ENCODE measurements at places on chromosomes 1 and 21. TPM values are rescaled to one million over a fixed set of nuclear protein-coding genes. Genes with fewer than 3 reads are reported as not detected.

The TMPRSS15 gene
- total RNA-seq = 0.12 TPM

The NBPF4 gene
- 0.07 TPM for total RNA-seq

GRCh38 chr1:55658917-55659316, 443.8 kb upstream of the USP24 start:
- H3K4me1 ChIP-seq = no peaks in the 10 kb centered on the region
- H3K27ac ChIP-seq = no peak overlapping the region
- no peak overlapping the region for H3K4me3 ChIP-seq
- no peaks in the 10 kb centered on the region for H3K27me3 ChIP-seq
- H3K36me3 ChIP-seq = no peaks in the 10 kb centered on the region

DNA sequence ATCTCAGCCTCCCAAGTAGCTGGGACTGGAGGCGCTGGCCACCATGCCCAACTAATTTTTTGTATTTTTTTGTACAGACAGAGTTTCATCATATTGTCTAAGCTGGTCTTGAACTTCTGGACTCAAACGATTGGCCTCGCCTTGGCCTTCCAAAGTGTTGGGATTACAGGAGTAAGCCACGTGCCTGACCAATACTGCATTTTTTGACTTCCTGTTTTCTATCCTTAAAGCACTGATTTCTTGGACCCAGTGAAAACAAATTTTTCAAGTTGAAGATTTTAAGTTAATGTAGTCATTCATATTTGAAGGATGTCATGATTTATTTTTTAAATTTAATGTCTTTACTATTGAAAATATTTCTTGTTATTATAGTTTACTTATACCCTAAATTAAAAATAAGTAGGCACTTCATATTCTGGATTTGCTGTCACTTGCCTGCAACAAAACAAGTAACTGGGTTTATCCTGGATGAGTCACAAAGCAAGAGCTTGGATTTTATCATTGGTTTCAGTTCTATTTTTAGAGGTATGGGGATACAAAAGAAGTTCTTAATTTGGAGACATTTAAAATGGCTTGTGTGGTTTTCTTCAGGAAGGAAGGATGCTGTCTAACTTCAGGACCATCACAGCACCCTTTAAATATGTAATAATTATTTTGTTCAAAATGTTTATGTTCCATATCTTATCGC, 2.2 kb upstream of the VPS45 start:
- H3K4me1 ChIP-seq = peaks cover 34% of the 10 kb centered on the region
- H3K36me3 ChIP-seq = no peaks in the 10 kb centered on the region
- DNase-seq = peak; percentile 52
- H3K27me3 ChIP-seq = no peaks in the 10 kb centered on the region
- peak overlapping the region; percentile 87 for H3K4me3 ChIP-seq

GRCh38 chr1:54807756-54808155, 6.6 kb upstream of the TTC22 start:
- no peak for DNase-seq
- no peaks in the 10 kb centered on the region for H3K27me3 ChIP-seq
- H3K27ac ChIP-seq = peak overlapping the region; percentile 34
- no peaks in the 10 kb centered on the region for H3K36me3 ChIP-seq
- H3K4me1 ChIP-seq = peaks cover 38% of the 10 kb centered on the region

DNA sequence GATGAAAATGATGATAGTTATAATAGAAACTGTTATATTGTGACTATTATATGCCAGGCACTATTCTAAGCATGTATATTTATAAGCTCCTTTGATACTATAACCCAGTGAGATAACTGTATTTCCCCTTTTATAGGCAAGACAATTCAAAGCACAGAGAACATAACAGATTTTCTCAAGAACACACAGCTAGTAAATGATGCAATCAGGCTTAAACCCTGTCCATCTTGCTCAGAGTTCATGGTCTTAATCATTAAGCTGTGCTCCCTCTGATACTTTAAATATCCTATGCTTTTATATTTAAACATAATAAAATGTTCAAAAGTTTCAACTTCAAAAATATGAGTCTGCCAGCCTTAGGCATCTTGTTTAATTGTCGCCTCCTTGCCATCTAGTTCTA, 88.6 kb downstream of the PHTF1 start:
- H3K27me3 ChIP-seq = no peaks in the 10 kb centered on the region
- H3K36me3 ChIP-seq = no peaks in the 10 kb centered on the region
- H3K27ac ChIP-seq = no peak overlapping the region
- peaks cover 19% of the 10 kb centered on the region for H3K4me1 ChIP-seq
- no peak overlapping the region for H3K4me3 ChIP-seq
- DNase-seq = no peak

GRCh38 chr1:184562806-184563205, 176.0 kb downstream of the C1orf21 start:
- H3K27me3 ChIP-seq = no peaks in the 10 kb centered on the region
- H3K27ac ChIP-seq = no peak overlapping the region
- H3K4me3 ChIP-seq = no peak overlapping the region
- no peaks in the 10 kb centered on the region for H3K4me1 ChIP-seq
- no peaks in the 10 kb centered on the region for H3K36me3 ChIP-seq
